ENCODE measurements at places on chromosomes 5 and 9.

- DNase-seq = no peak
Measured at GRCh38 chr9:33178972-33179697, 12.0 kb upstream of the B4GALT1 start.

DNA sequence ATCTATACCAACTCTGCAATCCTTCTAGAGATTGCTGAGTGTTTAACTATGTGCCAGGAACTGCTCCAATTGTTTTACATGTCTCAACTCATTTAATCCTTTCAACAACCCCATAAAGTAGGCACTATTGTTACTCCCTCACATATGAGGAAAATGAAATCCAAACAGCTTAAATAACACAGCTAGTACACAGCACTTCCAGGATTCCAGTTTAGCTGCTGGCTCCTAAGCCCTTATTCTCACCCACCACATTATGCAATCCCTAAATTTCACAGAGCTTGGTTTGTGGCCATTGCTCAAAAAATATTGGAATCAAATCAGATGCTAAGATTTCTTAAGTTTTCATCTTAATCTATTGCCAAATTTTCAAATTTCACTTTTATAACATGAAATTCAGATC, 84.9 kb downstream of the PRELID2 start:
- DNase-seq = no peak

DNA sequence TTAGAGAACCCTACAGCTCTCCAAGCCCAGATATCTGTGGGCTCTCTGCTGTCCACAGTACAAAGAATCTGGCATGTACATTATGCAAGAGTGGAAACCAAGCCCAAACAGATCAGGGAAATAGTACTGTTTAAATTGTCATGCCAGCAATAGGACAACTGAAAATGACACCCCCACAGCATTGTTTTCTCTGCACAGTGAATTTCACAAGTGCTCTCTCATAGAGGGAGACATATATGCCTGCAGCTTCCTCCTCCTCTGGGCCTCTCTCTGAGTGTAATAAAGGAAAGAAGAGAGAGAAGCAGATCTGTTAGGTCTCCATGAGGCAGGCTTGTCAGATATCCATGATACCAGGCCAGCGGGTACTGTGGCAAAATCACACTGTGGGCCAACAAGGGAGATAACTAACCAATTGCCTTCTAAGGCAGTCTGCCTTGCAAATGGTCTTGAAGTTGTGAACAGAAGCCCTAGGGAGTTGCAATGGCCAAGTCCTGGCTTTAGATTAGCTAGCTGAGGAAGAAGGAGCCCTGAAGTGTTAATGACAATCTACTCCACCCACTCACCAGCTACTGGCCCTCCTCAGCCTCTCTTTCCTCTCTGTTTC, 54.4 kb upstream of the JMY start:
- DNase-seq = no peak

DNA sequence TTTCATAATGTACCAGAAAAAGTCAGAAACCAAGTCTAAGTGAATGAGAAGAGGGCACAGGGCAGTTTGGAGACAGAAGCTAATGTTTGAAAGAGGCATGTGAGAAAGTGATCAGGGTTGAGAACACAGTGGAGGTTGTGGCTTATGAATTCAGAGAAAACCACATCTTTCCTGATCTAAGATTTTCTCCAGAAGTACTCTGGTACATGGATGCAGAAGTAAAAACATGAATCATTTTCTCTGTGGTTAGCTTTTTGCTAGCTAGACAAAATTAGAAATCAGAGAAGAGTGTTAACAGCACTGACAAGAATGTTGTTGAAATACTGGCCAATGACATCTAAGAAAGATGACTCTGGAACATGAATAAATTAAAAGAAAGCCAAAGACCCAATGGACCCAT, 541.1 kb downstream of the DNAH5 start:
- no peak for DNase-seq

DNA sequence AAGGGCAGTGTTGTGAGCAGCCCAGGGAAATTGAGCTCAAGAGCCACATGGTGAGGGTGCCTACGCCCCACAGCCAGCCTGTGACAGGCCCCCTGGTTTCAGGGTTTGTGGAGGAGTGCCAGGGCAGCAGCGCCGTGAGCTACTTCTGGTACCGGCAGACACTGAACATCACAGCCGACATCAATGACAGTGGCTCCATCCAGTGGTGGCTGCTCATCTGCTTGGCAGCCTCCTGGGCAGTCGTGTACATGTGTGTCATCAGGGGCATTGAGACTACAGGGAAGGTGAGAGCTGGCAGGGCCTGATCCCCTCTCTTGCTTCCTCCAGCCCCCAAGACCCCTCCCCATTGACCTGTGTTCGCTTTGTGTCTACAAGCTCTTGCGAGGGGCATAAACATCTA, 10.2 kb downstream of the SLC6A18 start:
- DNase-seq = no peak

DNA sequence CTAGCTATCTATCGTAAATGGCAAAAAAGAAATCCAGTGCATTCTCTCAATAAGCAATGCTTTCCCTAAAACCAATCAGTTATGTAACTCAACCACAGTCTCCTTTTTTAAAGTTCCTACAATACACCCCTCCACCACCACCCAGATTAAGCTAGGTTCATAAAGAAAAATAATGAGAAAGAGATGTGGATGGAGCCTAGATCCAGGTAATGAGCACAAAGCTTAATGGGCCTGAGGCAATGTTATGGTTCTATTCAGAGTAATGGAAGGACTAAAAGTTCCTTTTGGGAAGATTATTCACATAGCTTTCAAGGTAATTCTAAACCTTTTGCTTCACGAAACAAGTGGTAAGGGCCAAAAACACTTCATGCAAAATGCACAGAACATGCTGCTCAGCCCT, 113.5 kb downstream of the MPDZ start:
- no peak for DNase-seq

DNA sequence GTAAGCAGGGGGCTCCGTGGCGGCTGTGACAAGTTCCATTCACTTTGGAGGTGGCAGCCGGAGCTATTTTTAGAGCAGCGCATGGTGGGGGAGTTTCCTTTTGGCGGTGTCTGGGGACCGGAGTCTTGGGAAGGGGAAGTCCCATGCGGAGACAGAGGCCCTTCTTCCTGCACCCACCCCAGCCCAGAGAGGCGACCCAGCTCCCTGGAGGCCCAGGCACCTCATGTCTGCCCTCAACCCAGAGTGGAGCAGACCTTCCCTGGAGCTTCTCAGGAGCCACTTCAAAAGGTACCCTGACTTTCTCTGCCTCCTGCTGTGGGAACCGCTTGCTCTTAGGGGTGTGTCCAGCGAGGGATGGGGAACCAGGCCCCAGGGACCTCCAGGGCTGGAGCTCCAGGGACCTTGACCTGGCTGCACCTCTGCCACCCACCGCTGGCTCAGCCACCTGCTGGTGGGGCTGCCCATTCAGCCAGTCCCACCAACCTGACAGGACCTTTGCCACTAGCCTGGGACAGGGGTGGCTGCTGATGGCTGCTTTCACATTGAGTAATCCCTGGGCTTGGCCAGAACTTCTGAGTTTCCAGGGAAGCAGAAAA, 34.1 kb downstream of the NEK6 start:
- no peak for DNase-seq

DNA sequence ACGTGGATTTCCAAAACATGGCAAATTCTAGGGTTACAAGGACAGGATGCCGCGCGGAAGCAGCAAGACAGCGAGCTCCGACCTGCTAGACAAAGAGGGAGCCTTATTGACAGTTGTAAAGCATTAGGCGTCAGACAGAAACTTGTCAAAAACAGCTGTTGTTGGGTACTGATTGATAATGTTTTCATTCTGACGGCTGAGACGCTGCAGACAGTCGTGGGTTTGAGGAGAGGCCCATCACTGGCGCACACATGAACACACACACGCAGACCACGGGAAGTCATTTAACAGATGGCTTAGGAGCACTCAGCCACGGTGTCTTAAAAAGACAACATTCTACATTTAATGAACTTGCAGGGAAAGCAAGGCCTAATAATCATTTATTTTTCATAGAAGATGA, 324.0 kb downstream of the NDUFS4 start:
- DNase-seq = no peak

DNA sequence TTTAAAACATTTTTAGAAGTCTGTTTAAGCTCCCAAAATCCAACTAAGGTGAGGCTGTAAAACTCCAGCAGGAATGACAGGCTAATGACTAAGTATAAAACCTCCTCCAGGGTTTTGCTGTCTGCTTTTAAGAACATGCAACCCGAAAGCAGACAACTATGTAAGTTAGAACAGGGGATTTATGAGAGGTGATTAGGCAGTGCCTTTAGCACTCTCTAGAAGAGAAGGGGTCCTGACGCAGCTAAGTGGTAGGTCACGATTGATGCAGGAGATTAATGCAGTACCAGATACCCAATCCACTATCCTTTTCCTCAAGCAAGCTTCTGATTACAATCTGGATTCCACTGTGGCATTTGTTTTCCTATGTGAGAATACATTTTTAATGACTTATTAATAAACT, 25.9 kb downstream of the HOMER1 start:
- DNase-seq = no peak

DNA sequence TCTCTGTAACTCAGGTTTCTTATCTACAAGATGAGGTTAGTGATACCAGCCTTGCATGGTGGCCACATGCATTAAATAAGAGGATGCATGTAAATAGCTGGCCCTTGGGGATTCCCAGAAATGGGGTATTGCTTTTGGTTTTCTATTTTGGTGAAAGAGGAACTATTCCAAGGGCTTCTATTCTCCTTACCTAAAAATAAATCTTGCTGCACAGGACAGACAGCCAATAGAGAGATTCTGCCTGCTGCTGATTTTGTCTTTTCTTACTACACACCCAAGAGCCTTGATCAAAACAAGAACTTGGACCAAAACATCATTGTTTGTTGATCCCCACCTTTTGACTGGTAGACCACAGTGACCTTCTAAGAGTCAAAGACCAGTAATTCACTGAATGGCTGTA, 161.8 kb downstream of the PJA2 start:
- DNase-seq = no peak

GRCh38 chr9:131677444-131678180, 62.3 kb downstream of the RAPGEF1 start:
- DNase-seq = no peak

DNA sequence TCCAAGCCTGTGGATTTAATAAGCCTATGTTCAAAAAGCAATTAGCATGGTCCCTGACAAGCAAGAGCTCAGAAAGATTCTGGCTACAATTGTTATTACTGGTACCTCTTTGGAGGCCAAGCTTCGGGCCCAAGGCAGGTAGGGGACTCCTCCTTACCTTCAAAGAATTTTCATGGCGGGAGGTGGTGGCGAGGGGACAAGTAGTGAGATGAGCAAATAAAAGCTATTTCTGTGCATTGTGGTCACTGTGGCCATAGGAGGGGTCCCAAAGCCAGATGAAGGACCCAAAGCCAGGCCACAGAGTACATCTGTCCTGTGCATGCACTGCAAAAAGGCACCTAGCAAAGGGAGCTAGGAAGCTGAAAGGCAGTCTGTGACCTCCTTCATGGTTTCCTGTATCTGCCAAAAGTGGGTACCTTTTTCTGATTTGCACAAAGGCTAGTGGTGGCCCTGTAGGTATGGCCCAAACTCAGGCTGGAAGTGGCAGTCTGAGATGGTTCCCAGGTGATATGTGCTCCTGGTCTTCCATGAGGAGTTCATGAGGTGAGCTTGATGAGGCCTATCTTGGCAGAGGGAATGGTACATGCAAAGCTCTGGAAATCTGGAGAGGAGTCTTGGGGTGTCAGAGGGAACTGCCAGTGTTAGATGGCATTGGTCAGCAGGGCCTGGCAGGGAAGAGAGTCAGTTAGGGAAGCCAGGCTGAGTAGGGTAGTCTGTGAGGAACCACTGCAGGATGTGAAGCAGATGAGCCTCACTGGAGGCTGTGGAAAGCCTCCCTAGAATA, 3.3 kb upstream of the CXXC5 start:
- no peak for DNase-seq

DNA sequence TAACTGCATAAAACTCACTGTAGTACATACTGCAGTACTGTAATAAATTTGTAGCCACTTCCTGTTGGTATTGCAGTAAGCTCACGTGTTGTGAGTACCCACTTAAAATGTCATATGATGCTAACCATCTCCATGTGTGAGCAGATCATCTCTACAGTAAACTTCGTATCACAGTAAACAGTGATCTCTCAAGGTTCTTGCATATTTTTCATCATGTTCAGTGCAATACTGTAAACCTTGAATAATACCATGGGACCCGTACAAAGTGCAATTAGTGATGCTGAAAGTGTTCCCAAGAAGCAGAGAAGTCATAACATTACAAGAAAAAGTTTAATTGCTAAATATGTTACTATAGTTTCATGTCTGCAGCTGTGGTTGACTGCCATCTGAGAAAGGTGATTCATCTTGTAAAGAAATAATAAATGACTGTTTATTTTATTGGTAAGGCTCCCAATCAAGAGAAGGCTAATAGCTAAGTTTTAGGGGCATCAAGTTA, 253.8 kb upstream of the POU5F2 start:
- no peak for DNase-seq
